Central memory CD4-positive, alpha-beta T cell (primary cell): ENCODE measurements at places on chromosomes 7 and 10.

DNA sequence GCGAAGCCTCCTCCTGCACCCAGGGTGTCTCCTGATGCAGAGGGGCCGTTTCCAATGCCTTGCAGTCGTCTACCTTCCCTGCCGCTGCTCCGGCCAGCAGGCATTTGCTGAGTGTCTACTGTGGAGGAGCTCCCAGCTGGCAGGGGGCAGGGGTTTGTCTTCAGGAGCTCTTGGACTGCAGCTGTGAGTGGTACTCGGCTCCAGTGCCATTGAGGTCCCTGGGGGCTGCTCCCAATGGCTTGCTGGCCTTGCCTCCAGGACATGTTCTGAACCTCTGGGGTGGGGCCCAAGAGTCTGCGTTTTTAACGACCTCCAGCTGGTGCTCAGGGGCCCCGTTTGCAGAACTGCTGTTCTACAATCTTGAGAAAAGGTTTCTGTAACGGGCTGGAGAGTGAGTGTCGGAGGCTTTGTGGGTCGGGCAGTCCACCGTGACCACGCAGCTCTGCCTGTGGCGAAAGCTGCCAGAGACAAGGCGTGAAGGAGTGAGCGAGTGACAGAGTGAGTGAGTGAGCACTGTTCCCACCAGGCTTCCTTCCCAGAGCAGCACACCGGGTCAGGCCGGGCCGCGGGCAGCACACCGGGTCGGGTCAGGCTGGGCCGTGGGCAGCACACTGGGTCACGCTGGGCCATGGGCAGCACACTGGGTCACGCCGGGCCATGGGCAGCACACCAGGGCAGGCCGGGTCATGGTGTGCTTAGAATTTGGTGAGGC, 520.2 kb downstream of the PTPRN2 start:
- DNase-seq: no peak

GRCh38 chr10:79397575-79398303, 47.7 kb downstream of the ZCCHC24 start:
- no peak for DNase-seq

GRCh38 chr10:71981015-71981875, 17.1 kb downstream of the CHST3 start:
- no peak for DNase-seq

DNA sequence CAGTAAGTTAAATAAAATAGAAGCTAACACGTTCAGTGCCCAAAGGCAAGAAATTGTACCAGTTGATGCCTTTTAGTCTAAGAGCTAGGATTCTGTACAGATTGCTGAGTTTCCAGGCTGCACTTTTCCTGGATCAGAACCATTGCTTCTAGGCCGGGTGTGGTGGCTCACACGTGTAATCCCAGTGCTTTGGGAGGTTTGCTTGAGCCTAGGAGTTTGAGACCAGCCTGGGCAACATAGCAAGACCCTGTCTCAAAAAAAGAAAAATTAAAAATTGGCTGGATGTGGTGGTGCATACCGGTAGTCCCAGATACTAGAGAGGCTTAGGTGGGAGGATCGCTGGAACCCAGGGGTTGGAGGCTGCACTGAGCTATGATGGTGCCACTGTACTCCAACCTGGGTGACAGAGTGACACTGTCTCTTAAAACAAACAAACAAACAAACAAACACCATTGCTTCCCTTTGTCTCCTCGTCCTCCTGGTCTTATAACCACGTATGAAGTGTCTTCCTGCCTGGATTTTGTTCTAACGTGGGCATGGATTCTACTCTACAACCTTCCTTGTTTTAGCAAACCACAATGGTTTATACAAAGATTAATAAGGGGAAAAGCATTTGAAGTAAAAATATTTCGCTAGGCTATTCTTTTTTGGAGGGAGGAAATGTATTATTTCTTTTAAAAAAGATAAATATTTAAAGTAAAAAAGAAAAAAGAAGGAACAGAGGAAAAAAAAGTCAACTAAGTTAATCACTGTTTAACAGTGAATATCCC, 9.7 kb upstream of the CCNY start:
- no peak for DNase-seq

DNA sequence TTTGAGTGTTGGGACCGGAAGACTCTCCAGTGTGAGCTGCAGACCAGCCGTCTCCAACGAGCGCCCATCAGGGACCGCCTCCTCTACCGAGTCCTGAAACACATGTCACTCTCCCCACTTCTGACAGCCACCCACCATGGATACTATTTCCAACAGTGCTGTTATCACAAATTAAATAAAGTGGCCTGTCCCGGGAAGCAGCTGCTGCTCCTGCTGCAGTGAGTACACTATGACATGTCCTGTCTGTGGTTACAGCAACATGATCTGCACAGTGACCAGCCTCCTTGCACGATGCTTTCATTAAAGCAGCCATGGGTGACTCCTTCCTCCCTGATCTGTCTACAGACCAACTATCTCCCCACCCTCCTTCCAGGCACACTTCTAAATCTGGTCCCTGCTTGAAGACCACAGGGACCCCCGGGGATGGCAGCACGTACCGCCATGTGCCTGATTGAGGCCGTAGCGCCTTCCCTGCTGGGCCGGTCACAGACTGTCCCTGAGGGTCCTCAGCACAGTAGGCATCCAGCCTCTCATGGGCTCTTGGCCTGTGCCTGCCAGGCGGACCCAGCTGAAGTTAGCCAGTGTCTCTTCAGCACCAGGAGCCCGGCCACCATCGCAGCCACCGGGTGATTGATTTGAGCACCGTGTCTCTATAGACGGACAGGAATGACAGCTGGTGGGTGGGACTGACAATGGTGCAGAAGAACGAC, 58.8 kb downstream of the TCERG1L start:
- DNase-seq: no peak

DNA sequence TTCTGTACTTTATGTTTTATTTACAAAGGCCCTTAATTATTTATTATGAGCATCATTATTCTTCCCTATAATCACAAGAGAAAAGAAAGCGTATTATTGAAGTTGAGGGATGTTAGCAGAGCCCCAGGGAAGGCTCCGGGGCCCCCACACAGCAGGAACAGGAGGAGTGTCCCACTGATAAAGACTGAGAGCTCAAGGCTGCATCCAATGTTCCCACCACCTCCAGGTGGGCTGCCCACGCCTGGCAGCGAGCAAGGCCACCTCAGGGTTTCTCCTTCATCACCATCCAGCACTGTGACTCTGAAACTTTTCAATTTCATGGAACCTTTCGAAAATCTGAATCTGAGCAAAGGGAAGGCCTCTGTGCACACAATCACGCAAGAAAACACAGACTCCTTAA, 35.9 kb upstream of the WIPF3 start:
- DNase-seq: no peak

DNA sequence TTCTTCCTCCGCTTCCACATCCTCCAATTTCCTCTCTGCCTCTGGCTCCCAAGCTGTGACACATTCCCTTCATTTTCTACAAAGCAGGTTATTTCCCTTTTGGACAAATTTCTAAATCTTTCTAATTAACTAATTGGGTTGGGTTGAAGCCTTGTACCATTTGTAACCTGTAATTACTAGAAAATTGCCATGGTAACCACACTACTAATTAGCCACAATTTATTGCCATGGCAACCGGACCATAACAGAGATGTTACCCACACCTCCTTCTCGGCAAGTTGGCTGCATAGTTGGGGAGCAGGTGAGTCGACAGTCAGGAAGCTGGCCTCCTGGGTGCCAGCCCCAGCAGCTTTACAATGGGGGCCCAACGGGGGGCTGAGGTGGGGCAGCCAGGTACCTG, 61.6 kb downstream of the GOLGA7B start:
- DNase-seq: no peak

DNA sequence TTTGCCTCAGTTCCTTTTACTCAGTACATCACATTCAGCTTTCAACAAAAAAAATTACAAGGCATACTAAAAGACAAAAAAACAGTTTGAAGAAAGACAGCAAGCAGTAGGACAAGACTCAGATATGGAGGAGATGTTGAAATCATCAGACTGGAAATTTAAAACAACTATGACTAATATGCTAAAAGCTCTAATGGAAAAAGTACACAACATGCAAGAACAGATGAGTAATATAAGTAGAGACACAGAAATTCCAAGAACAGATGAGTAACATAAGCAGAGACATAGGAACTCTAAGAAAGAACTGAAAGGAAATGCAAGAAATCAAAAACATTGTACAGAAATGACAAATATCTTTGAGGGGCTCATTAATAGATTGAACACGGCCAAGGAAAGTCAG, 402.6 kb downstream of the NEBL start:
- DNase-seq: no peak

- no peak for DNase-seq
Observed at GRCh38 chr10:96998329-96998888, 166.3 kb downstream of the LCOR start.

GRCh38 chr10:52269233-52269632, 44.8 kb upstream of the DKK1 start:
- DNase-seq: no peak
